ENCODE measurements at places on chromosomes 5 and 9.

DNA sequence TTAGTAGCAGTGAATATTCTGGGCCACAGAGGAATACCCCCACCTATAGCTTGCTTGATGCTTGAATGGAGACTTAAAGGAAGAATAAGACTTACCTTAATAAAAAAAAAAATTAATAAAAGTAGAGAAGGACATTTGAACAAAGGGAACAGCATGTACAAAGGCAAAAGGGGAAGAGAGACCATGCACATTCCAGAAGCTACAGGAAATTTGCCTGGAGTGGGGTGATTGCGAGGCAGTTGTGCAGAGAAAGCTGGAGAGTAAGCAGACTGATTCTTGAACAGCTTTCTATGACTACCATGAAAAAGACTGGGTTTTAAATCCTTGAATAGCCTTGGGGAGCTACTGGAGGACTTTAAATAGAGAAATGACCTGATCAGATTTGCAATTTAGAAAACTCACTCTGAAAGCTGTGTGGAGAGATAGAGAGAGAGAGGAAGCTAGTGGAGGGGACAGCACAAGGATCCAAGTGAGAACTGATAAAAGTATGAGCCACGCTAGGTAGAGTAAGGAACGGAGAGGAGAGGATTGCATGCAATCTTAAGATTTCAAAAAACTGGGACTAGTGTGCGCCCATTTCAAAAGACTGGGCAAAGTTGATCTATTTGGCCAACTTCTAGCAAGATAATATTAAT is 12.5 kb upstream of the SSBP2 start:
- DNase-seq = no peak

- no peak for DNase-seq
Observed at GRCh38 chr9:69740872-69741505, 18.8 kb downstream of the PTAR1 start.

- no peak for DNase-seq
Observed at GRCh38 chr5:94901191-94901979, 282.9 kb downstream of the SLF1 start.

DNA sequence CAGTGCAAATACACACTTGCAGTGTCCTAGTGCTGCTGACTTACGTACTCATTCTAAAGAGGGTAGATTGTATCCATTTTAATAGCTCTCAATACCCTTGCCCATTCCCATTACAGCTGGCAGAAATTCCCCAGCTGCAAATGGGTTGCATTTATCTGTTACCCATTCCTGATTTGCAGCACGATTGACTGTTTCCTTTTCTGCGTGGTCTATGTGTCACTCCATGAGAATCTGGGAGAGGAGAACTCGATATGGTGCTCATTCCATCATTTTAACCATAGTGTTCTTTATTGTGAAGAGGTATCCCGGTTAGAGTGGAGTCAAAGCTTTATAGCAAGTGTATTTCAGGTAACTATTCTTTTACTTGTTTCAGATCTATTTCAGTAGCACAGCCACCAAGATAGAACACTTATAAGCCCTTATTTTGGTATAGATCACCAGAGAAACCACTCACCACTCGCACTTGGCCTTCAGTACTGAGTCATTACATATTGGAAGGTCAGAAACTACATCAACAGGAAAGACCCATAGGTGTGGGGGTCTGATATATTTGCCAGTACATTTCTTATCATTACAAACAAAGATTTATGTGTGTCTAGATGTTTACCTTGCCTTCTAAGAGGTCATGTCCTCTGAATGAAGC is 139.5 kb downstream of the MUSK start:
- no peak for DNase-seq

GRCh38 chr5:131281133-131281867 is 17.4 kb downstream of the CDC42SE2 start:
- no peak for DNase-seq

DNA sequence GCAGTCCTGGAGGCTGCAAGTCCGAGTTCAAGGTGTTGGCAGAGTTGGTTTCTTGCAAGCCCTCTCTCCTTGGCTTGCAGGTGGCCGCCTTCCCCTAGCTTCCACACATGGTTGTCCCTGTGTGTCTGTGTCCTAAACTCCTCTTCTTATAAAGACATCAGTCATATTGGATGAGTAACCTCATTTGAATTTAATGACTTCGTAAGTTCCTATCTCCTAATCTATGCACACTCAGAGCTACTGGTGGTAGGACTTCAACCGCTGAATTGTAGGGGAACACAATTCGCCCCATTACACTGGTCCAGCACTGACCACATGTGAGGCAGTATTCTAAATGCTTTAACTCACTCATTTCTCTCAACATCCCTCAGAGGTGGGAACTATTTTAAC is 25.9 kb upstream of the ADAMTS2 start:
- DNase-seq = no peak

DNA sequence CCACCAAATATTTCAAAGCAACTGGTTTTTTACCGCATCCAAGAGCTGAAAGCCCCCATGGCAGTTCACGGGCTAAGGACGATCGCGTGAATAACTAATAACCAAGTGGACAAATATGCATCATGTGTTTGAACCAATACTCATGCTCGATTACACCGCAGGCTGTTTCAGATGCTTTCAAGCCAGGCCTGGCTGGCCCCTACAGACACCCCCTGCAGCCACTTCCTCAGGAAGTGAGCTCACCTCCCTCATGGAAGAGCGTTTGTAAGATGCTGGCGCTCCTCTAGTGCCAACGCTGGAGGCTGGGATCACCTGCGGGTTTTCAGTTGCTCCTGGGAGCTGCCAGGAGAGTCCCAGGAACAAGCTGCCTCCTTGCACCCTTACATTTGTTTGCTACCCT is 53.9 kb upstream of the PTCH1 start:
- no peak for DNase-seq

DNA sequence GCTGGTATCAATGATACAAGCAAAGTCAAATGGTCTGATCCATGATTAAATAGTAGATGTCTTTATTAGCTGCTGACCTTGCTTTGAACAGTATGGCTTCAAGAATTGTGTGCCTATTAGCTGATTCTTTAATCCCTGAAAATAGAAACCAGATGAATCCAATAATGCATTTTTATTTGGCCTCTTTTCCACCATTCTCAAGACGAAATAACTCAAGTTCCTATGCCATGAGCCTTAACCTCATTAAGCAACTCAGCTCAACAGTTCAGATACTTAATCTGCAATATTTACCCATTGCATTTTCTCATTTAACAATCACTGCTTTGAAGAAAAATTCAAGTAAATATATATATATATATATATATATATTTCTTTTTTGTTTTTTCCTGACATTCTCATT is 588.6 kb upstream of the MEF2C start:
- DNase-seq = no peak

DNA sequence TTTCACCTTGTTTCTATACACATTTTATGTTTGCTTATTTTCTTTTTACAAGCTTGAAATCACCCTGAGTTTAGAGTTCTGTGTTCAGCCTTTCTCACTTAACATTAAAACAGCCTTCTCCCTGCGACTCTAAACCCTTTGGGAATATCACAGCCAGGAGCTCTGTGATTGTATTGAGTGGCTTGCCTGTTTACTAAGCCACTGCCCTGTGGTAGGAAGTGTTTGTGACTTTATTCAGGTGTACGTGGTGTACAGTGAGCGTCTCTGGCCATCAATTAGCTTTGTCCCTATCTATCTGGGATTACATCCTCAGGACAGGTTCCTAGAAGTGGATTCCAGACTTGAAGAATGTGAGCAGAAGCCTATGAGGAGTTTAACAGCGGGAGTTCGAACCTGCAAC is 11.0 kb upstream of the NEURL1B start:
- no peak for DNase-seq

- no peak for DNase-seq
Observed at GRCh38 chr5:169024421-169024820, 276.5 kb downstream of the SLIT3 start.

DNA sequence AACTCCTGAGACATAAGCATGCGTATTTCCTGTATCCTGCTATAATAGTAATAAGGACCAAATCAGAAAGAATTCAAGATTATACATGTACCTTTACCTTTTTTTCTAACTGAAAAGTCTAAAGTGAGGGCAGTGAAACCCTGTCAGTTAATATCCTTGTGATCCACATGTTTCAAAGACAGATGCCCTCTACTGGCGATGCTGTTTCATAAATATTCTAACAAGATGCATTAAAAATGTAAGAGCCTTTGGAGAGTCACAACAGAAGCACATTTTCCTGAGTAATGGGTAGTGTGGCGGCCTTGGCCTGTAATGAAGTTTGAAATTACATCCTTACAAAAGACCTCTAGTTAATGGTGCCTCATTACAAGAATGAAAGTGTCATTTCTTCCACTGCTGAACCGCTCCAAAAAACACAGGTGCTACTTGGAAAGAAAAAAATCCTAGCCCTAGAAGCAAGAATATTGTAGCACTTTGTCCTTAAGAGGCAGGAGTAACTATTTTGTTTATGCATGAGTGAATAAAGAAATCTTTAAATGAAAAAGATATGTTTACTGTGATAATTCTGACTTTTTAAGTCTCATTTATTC is 232.6 kb downstream of the EPB41L4A start:
- no peak for DNase-seq

DNA sequence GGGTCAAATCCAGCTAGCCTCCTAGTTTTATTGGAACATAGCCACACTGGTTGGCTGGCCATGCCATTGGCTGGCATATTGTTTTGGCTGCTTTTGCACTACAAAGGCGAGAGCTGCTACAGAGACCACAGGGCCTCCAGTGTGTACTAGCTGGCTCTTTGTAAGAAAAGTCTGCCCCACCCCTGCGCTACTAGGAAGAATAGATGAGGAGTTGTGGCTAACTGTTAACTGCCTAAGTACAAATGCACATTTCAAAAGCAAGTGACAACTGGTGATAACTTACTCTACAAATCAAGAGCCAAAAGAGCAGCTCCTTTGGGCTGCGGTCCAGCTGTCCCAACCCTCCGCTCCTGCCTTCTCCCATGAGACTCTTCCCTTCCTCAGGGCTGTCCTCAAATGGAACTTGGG is 63.9 kb downstream of the SERINC5 start:
- no peak for DNase-seq

- DNase-seq = no peak
Observed at GRCh38 chr5:142356349-142356715, 31.5 kb upstream of the SPRY4 start.

GRCh38 chr5:36908544-36909260 is 32.1 kb downstream of the NIPBL start:
- DNase-seq = no peak

GRCh38 chr9:136712690-136713544 is 545 bp downstream of the DIPK1B start:
- no peak for DNase-seq

DNA sequence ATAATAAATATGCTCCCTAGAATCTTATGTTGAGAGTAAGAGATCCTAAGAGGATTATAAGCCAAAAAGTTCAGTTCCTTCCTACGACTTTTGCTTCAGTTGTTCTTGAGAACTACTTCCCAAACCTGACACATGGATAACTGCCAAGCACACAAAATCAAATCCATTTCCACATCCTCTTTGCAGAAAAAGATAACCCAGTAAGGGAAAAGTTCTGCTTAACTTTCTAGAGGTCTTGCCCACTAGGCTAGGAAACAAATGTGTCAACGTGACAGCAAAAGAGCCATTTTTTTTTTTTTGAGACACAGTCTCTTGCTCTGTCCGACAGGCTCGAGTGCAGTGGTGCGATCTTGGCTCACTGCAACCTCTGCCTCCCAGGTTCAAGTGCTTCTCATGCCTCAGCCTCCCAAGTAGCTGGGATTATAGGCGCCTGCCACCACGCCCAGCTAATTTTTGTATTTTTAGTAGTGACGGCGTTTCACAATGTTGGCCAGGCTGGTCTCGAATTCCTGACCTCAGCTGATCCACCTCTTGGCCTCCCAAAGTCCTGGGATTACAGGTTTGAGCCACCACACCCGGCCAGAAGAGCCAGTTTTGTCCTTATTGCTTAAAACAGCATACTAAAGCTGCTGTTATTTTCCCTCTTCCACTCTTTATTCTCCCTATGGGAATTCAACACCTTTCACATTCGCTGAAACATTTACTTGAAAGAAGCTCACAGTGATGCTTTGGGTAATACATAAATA is 24.2 kb downstream of the CSNK1A1 start:
- DNase-seq = no peak

- no peak for DNase-seq
Observed at GRCh38 chr5:51650824-51651223, 267.6 kb downstream of the ISL1 start.

- no peak for DNase-seq
Observed at GRCh38 chr5:18745988-18746615, 1111.8 kb downstream of the TAF11L14 start.

DNA sequence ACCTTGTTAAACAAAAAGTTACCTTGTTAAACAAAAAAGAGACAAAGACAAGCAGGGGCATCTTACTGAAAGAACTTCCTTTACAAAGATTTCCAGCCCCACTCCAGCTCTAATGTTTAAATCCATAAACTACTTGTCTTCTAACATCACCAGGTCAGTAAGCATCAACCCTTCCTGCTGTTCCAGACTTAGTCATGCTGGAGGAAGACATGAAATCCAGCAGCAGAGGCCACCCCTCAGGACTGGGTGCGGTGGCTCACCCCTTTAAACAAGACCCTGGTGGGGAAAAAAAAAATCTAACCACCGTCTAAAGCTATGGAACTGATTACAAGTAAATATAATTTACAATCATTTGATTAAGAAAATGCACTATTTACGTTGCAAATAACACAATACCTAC is 9.1 kb downstream of the PDCL start:
- no peak for DNase-seq

DNA sequence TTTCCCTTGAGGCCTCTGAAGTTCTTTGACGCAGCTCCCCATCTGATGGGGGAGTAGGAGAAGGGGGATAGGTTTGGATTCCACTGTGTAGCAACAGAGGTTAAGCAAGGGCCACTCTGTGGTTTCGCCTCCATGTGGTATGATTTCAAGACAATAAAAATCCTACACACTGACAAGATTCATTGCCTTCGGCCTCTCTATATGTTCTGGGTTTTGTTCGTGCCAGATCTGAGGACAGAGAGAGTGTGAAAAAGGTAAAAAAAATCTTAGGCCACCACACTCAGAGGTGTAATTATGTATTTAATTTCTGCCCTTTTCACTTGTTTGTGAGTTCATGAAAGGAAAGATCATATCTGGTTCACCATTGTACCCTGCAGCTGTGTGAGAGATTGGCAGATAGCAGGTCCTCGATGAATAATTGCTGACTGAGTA is 715.2 kb upstream of the ZNF608 start:
- no peak for DNase-seq

DNA sequence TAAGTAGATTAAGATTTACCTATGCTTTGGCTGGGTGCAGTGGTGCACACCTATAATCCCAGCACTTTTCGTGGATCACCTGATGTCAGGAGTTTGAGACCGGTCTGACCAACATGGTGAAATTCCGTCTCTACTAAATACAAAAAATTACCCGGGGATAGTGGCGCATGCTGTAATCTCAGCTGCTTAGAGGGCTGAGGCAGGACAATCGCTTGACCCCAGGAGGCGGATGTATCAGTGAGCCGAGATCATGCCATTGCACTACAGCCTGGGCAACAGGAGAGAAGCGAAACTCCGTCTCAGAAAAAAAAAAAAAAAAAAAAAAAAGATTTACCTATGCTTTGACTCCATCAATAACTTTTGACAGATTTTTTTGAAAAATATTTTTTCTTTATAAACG is 267.1 kb upstream of the SEMA6A start:
- DNase-seq = no peak

- no peak for DNase-seq
Observed at GRCh38 chr5:75574791-75575190, 36.5 kb upstream of the ANKDD1B start.

- DNase-seq = no peak
Observed at GRCh38 chr9:113446323-113446740, 17.2 kb upstream of the RGS3 start.

Measured in stimulated activated CD8-positive, alpha-beta memory T cell treated with anti-CD3 and anti-CD28 coated beads, Interleukin-4, amount 100 ng/mL, for 4 hours (primary cell).